Cardiac septum (tissue), 1 donor: ENCODE measurements at places on chromosomes 4 and X. TPM values are rescaled to one million over a fixed set of nuclear protein-coding genes. Genes with fewer than 3 reads are reported as not detected.

STS gene
- 8.2 TPM for total RNA-seq

DNA sequence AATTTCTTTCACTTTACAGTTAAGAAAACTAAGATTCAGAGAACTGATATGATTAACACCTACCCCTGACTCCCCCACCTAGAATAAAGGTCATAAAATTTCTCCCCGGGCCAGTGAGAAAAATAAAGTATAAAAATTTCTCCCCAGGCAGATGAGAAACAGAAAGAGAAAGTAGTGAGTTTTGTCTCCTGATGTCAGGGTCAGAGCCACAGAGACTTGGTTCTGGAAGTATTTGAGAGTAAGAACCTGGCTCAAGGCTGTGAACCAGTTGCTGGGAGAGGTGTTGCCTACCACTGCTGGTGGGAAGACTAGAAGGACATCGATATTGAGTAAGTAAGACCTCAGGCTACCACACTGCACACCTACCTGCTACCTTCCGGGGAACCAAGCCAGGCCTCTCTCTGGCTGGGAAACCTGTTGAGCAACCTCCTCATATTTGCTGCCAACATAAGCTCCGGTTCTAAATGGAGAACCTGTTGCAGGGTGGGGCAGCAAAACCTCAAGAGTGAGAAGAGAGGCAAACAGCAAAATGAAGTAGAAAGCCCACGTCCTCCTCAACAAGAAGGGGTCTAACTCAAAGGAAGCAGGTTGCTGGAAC, 104.2 kb upstream of the PUDP start:
- DNase-seq, result no peak

DNA sequence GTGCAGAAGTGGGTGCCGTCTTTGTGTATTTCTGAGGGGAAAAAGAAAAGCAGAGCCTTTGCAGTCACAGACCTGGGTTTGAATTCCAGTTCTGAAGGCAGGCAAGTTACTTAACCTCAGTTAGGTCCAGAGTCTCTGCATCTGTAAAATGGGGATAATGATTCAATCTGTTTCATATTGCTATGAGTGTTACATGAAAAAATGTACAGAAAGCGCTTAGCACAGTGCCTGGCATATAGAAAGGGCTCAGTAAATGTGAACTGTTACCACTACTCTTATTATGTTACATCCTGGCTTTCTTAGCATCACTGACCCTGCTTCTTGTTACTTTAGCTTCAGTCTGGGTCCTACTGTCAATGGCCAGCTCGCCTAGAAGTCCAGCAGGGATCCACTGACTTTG, 45.9 kb downstream of the DOCK11 start:
- no peak for DNase-seq

SYNPO2 gene
- total RNA-seq, result 316 TPM

FAM3A gene
- 53.1 TPM for total RNA-seq
